ENCODE measurements at places on chromosomes 3 and 15.

DNA sequence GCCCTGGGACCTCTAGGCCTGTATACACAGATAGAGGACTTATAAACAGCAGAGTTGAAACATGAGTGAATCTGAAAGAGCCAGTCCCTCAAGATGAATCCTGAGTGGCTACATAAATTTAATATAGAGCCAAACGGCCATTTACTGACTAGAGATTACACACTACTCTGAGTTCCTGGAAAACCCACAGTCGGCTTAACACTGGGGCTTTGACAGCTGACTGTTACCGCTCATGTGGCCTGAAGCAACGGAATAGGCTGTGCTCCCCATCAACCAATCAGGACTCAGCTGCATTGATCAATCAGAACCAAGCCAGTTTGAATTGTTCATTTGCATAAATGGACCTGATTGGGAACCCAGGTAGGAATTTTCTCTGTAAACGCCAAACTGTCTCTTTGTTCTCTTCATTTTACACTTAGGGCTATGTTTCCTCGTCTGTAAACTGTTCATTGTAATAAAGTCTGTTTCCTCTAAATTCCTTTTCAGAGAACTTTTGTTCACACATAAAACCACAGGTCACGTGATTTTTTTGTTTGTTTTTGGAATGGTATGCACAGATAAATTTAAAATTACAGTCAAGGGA, 40.5 kb downstream of the CCNL1 start:
- DNase-seq, result no peak

- DNase-seq, result peak; percentile 52
Measured at GRCh38 chr3:187567021-187567420, 103.2 kb downstream of the SST start.

DNA sequence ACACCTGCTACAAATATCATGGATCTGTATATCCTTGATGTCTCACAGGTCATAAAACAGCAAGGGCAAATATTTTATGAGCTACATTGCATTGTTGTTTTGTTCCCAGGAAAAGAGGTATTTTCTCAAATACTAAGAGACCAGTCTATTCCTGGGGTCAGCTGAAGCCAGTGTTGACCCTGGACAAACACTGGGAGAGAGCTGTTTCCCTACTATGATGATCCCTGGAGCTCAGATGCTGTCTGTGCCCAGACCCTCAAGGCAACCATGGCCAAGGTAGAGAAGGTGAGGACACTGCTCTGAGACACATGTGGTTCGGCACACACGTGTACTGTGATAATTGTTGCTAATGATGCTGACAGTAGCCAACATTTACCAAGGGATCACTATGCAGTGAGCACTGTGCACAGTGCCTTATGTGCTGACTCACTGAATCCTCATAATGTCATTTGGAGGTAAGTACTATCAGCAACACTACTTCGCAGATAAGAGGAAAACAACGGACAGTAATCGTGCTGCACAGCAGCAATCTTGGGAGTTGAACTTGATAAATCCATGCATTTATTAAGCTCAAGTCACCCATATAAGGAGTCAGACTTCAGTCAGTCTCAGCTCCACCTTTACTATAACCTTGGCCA, 943.6 kb downstream of the FHIT start:
- DNase-seq, result no peak

DNA sequence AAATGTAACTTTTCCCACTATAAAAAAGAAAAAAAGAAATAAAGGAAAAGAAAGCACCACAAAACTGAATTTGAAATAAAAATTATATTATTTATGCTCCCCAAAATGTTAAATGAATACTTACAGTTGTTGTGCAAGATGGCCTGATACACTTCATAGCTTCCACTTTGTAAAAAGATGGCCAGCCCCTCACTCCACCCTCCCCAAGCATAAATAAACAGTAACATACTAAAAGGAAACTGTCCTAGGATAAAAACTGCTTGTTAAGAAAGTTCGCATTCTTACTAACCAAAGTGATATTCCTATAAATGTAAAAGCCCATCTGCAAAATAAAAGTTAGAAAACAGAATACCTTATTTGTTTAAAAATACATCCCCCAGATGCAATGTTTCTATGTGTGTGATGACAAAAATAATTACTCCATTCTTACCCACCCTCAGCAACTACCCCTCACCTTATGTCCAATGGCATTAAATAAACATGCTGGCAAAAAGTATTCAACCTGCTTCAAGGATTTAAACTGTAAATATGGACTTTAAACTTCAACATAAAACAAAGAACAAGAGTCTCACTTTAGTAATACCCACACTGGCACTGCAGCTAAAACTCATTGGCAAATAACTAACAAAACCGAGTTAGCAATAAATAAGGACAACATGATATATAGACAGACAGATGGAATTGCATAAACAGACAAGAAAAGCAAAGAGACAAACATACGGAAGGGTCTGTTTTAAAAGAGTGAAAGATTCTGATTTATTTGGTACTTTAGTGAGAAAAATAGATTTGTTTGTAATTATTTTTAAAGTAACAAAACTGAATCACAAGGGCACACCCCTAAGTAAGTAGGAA, 47.7 kb downstream of the ZBTB20 start:
- DNase-seq, result peak; percentile 6

DNA sequence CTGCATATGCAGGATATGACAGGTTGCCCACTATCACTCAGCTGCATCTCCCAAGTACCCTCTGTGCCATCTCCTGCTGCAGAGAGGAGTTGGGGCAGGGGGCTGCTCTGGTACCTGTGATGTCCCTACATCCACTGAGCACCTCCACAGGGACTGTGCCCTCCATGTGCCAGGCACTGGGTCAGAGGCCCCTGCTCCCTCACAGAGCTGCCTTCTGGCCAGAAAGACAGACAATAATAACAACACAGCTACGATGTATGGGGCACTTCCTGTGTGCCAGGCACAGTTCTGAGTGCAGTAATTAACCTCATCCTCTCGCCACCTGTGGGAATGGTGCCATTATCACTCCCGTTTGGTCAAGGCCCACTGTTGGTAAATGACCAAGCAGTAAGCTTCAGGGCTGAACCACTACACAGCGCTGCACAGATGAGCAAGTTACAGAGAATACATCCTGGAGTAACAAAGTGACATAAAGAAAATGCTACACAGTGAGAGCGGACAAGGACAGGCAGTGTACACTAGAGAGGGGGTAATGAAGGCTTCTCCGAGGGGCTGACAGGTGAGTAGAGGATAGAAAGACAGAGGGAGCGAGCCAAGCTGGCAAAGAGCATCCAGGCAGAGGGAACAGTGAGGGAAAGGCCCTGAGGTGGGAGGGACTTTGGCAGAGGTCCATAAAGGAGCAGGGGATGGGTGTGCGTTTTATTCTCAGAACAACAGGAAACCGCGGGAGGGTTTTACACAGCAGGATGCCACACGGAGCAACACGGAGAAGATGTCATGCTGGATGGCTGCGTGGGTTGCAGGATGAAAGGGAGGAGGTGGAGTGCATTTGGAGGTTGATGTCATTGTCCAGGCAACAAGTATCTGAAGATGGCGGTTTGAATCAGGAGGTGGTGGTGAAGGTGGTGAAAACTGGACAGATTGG, 13.6 kb downstream of the WNT7A start:
- DNase-seq, result peak; percentile 59

DNA sequence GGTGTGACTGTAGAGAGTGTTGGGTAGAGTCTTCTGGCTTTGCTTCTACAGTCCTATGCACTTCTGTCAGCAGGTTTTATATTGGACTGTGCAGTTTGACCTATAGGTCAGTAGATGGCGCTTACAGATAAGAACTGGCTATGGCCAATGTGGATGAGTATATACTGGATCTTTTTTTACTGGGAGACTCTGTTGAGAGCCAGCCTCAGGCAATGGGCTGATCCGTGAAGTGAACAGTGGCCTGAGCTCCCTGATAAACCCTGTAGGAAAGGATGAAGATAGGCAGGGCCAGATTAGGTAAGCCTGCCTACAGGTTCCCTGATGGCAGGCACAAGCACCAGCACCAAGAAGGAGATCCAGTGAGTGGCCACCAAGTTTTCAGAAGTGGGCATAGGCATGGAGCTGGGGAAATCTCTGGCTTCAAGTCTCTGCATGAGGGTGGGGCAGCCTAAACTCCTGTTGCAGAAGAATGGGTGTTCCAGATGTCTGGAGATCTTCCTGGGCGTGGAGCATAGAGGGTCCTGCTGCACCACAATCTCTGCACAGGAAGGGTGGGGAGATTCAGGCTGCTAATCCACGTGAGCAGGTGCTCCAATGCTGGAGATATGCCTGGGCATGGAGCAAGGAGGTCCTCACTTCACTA, 326.0 kb upstream of the SGO1 start:
- peak; percentile 81 for DNase-seq

GRCh38 chr15:62138124-62138523, 27.0 kb downstream of the C2CD4B start:
- peak; percentile 75 for DNase-seq

- no peak for DNase-seq
Measured at GRCh38 chr3:60220768-60221167, 1030.5 kb downstream of the FHIT start.

DNA sequence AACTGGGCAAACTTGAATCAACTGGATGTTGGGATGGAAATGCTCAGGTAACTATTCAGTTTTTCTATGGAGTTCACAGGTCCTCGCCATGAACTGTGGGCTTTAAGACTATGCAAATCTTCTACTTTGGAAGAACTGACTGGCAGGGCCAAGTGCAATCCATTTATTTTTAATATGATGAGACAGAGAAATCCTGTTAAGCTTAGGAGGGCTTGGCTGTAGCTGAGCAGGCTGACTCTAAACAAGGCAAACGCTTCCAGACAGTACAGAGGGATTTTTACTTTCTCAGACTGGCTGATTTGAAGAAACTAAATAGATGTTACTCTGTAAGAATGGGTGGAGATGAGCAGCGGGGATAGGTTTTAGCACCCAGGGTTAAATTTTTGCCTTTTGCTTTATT, 194.2 kb upstream of the ICE2 start:
- DNase-seq, result no peak

DNA sequence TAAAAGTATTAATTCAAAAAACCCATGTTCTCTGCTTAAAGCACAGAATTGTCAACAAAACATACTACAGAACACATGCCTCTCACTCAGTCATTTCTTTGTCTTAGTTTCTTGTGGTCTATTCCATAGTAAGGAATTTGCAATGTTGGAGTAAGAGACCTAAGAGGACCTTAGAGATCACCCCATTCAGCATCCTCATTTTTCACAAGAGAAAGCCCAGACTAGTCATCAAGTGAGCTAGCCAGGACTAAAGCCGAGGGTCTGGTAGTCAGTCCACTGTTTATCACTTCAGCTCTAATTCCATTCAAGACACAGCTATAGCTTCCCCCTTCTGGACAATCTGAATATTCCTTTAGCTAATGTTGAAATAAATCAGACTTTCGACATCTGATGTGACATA, 601.1 kb downstream of the FHIT start:
- no peak for DNase-seq

GRCh38 chr3:13776253-13777050, 103.4 kb downstream of the WNT7A start:
- DNase-seq, result no peak

DNA sequence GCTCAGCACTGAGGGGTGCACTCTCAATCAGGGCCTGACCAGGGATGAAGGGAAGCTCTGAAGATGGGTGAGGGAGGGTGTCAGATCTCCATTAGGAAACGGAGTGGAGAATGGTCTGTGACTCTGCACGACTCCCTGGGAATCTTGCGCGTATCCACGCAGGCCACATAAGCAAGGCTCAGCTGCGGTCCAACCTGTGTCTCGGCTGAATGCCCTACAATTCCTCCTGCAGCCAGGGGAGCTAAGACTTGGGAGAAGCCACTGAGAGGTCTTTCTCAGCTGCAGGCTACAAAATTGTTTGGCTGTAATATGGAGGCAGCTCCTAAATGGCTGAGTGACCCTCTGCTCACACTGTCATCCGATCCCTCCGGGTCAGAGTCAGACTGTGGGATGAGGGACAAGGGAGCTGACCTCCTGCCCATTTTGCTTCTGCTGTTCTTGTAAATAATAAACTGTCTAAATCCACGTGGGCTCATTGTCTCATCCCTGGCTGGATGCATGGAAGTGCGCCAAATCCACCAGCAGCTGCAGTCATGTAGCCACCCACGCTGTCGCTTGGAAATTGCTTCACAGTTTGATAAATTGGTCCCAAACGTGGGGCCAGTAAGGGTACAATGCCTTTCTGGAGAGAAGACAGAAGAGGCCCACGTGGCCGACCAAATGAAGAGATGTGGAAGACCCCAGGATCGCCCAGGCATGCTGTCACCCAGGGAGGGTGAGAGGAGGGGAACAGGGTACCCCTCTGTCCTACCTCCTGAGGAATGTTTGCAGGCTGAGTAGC, 30.5 kb downstream of the ALS2CL start:
- peak; percentile 14 for DNase-seq

GRCh38 chr3:94561094-94561493, 498.2 kb downstream of the NSUN3 start:
- DNase-seq, result no peak

DNA sequence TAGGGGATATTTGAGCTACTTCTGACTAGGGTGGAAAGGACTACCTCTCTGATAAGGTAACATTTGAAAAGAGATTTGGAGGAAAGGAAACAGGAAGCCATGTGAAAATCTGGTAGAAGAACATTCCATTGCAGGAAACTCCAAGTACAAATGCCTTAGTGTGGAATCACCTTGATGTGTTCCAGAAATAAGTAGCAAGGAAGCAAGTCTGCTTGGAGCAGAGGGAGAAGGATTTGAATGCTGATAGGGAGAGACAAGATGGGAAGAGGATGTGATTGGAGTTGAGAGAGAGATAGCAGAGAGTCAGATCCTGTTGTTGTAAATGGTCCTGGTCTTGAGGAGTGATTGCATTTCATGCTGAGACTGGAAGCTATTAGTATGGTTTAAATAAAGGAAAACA, 335.1 kb upstream of the DCBLD2 start:
- DNase-seq, result no peak

DNA sequence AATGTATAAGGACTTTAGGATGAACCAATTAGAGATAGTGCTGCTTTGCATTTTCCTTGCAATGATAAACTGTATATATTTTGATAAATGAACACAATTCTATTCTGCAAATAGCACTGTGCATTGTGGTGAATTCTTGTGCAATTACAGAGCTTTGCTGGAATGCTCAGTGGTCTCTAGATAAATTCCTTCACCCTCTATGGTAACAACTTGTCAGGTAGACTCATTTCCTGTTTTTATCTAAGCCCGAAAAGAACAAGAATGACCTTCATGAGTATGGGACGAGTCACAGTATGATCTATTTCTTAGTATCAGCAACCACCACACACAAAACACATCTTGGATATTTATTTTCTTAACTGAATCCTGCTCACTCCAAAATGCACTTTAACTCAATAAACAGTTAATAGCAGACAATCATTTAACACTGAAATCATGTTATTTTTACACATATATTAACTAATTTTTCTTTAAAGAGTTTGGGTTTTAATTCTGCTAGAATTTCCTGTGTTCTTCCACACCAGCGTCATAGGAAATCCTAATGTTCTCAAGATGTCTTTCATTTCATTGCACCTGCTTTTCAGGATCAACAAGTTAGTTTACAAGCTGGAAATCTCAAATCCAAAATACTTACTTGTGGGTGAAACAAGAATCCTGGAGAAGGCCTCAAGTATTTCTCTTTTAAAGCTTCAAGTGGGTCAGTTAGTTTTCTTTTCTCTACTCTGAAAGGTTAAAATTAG, 551.2 kb downstream of the MECOM start:
- peak; percentile 91 for DNase-seq

- DNase-seq, result no peak
Measured at GRCh38 chr15:48147358-48147757, 26.6 kb downstream of the SLC24A5 start.
